ENCODE measurements at places on chromosomes 7 and 10.
A peak's percentile ranks its signal among the peaks of the same experiment; 100 is the strongest.

DNA sequence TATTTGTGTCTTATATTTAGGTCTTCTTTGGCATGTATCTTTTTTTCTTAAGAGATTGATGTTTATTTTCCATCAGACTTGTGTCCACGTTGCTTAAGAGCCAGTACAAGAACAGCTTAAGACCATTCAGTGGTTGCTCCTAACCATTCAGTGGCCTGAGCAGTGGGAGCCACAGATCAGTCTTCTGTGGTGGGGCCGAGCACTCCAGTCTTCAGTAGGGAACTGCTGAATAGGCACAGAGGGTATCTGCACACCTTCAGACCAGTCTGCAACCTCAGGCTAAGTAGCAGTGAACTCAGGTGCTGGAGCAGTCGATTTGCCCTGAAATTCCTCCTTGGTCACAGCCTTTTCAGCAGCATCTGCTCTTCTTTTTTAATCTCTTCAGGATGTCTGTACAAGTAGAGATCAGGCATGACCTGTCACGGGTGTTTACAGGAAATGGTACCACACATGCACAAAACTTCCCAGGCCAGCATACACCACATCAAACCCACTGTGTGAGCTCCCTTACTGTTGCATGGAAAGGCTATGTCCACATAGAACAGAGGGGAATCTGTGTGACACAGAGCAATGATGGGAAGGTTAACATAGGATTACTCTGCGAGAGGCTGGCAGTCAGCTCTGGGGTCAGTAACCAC lies 51.5 kb downstream of the FAM107B start:
- DNase-seq = no peak

GRCh38 chr7:134632052-134632451 lies 14.6 kb upstream of the BPGM start:
- no peak for DNase-seq

- DNase-seq = no peak
Observed at GRCh38 chr7:128923411-128923800, 12.9 kb upstream of the KCP start.

DNA sequence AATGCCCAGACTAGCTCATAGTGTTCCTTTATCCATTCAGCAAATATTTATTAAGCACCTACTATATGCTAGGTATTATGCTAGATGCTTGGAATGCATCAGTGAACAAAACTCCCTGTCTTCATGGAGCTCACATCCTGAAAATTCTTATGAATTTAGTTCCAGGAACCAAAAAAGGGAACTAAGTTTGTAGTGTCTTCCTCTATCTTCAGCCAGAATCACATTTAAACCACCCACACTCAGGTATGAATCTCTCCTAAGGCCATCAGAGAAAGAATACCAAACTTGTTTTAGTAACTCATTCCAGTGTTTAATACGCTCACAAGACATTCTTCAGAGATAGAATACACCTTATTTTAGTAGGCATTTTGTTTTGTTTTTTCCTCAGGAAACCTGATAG lies 10.1 kb upstream of the EGR2 start:
- DNase-seq = no peak

- DNase-seq = no peak
Observed at GRCh38 chr7:106524690-106525059, 136.3 kb downstream of the CCDC71L start.

DNA sequence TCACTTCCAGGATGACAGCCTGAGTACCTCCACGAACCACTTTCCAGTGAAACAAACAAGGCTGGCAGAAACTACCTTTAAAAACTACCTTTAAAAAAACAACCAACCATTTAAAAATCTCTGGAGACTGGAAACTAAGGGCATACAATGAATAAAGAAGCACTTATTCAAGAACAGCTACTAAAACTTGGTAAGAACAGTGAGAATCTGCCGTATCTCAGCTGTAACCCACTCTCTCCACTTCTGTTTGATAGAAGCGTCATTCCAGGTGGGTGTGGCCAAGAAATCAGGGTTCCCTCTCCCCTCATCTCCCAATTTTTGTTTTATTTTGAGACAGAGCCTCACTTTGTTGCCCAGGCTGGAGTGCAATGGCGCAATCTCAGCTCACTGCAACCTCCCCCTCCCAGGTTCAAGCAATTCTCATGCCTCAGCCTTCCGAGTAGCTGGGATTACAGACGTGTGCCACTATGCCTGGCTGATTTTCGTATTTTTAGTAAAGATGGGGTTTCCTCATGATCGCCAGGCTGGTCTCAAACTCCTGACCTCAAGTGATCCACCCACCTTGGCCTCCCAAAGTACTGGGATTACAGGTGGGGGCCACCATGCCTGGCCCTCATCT lies 158.8 kb upstream of the CHST15 start:
- DNase-seq = no peak

GRCh38 chr7:17554341-17555015 lies 256.0 kb downstream of the AHR start:
- DNase-seq = no peak

- DNase-seq = no peak
Observed at GRCh38 chr7:79593866-79594301, 140.4 kb upstream of the MAGI2 start.

- peak; percentile 81 for DNase-seq
Observed at GRCh38 chr10:24944512-24945255, 7.7 kb downstream of the PRTFDC1 start.

GRCh38 chr7:77216181-77216845 lies 16.7 kb upstream of the FGL2 start:
- no peak for DNase-seq

- no peak for DNase-seq
Observed at GRCh38 chr10:71406878-71407277, 10.2 kb downstream of the CDH23 start.

GRCh38 chr10:34633374-34633773 lies 181.7 kb downstream of the PARD3 start:
- DNase-seq = no peak

GRCh38 chr10:114408112-114408967 lies 4.0 kb upstream of the AFAP1L2 start:
- DNase-seq = no peak

DNA sequence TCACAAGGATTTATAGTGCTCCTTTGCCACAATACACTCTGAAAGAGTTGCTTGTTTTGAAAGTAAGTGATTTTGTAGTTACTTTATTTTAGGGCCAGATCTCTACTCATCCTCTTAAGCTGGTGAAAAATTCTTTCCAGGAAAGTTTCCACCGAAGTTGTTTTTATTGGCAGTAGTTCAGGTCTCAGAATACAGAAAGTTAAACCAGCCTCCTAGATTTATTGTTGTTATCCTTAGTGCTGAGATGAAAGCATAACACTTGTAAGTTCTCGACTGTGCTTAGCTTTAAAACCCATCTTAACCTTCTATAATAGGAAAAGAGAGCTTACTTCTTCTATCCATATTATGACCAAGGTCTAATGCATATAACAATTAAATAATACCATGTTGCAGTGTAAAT lies 5.5 kb downstream of the AP3M1 start:
- DNase-seq = peak; percentile 70

- DNase-seq = no peak
Observed at GRCh38 chr7:79781716-79782115, 328.2 kb upstream of the MAGI2 start.

GRCh38 chr10:131245475-131246059 lies 66.0 kb downstream of the TCERG1L start:
- DNase-seq = no peak

GRCh38 chr10:46234026-46234425 lies 52.8 kb upstream of the ANTXRL start:
- DNase-seq = no peak

DNA sequence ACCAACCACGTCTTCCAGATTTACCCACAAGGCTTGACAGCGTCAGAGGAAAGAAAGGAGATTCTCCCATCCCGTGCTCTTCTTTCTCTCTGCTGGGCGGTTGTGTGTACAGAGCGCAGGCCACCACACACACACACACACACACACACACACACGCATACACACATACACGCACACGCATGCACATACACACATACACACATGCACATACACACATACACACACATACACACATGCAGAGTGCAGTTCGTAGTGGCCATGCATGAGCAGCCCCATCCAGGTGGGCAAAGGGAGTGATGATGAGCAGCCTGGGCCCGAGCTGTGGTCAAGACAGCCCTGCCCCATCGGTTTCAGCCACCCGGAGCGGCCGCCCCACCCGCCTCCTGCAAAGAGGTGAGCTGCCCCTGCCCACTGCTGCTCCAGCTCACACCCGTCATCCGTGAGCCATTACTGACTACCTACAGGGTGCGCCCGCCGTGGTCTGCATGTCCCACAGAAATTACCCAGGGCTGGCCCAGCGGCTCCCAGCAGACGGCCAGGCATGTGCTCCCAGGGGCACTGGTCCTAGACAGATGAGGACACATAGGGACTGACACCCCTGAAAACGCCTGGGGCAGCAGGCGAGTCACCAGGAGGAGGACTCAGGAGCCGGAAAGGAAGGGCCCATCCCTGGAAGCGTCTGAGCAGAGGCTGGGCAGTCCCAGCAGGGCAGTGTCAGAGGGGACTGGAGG lies 69.6 kb downstream of the ASB13 start:
- DNase-seq = no peak

DNA sequence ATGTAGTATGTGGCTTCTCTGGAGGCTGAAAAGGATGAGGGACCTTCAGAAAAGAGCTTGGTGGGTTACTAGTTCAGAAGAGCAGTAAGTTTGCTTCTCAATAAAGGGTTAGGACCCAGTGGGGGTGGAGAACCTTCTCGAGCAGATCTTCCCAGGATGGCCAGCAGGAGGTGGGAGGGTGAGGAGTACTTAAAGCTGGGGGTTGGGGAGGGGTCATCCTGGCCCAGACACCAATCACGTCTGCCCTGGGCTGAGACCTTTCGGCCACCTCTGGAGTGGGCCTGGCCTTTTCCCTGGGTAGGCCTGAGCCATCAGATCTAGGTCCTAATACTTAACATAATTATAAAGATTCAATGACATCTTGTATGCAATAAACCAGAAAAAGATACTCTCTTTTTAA lies 149.0 kb upstream of the TCF7L2 start:
- no peak for DNase-seq

DNA sequence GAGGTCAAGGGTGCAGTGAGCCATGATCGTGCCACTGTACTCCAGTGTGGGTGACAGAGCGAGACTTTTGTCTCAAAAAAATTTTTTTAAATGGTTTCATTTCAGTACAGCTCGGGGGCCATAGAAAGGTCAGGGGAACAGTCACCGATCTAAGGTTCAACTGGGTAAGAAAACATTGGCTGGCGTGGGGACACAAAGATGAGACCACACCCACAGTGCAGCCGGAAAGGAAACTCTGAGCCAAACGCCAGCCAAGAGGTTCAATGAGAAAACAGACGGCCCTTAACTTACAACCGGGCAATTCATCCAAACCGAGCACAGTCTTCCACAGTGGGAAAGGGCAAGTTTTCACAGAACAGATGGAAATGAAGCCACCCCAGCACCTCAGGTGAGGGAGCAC lies 65.1 kb downstream of the SLC37A3 start:
- no peak for DNase-seq

DNA sequence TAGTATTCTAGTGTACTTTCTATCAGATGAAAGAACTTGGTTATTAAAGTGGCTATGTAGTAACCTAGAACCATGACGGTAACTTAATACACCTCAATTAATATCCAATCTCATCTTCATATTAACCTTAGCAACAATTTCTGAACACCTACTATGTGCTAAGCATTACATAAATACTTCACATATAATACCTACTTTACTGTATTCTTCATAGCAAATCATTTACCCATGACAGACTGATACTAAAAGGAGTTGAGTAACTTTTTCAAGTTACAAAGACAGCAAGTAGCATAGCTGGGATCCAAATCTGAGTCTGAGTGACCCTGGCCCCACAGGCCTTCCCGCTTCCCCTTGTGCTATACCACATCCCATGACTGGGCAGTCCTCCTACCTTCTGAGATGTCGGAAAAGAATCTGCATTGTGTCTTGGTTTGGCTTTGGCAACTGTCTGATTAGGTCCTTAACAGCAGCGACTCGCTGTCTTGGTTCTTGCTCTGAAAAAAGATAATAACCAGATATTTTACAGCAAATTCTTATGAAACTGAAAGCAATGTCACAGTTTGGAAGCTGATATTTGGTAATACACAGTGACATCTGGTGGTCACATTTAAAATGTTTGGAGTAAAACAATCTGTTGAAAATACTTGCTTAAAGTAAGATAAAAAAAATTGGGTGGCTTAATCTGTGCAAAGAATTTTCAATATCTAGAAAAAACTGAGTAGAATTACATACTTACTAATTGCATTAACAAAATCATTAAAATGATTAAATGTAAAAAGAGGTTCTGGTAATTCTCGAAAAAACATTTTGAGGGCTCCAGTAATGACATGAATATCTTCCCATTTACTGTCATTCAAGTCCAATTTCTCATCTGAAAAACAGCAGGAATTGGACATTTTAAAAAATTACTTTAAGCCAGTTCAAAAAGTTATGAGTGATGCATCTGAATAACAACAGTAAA lies 120.1 kb downstream of the ARHGAP12 start:
- DNase-seq = peak; percentile 35

GRCh38 chr10:122056431-122057094 lies 67.6 kb downstream of the TACC2 start:
- DNase-seq = no peak

DNA sequence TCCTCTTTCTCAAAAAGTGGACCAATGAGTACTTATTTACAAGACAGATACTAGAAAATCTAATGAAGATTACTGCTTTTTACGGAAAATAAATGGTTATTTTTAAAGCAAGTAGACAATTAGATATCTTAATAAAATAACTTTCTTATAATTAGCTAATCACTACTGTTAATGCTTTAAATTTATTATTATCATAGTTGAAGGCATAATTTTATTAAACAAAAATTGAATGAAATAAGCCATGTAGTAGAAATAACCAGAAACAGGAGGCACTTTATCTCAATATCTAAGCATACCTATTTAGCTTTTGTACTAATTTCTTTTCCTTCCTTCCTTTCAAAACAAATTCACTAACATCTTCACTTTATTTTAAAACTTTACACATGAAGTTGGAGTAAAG lies 134.9 kb downstream of the CHCHD3 start:
- no peak for DNase-seq

DNA sequence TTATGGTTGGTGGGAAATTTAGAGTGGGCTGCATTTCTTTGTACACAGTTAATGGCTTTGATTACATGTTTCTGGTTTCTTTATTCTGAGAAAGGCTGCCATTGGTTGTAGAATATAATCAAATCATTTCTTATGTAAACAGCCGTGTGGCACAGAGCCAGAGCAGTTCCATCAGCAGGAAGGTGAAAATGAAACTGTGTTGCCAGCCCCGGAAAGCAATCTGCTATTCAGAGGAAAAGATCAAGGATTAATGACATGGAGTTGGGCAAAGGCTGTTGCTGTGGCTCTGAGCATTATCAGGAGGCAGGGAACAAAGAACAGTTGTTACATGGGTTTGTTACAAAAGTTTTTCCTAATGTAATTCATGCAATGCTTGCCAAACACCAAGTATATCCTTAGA lies 74.2 kb upstream of the ZNF716 start:
- DNase-seq = no peak

GRCh38 chr10:102613286-102613685 lies 31.0 kb upstream of the TRIM8 start:
- no peak for DNase-seq

- no peak for DNase-seq
Observed at GRCh38 chr7:27102581-27103442, at the start of gene HOXA2. TSS of gene HOXA2 (minus strand) at chr7:27102683. CDS start at chr7:27102500, 183 bp downstream.
